Airway epithelial cell (primary cell): ENCODE measurements at places on chromosomes 1 and 21. TPM values are rescaled to one million over a fixed set of nuclear protein-coding genes. Genes with fewer than 3 reads are reported as not detected.

The CHRNB2 gene
- total RNA-seq = not detected in 2 replicates

The KCNJ9 gene
- not detected in 2 replicates for total RNA-seq

The SLC30A2 gene
- not detected in 2 replicates for total RNA-seq

The DPH5 gene
- 33.2 and 41.3 TPM in 2 replicates for total RNA-seq

The PROK1 gene
- total RNA-seq = not detected in 2 replicates

The FLG2 gene
- total RNA-seq = under 0.01 and 0.05 TPM in 2 replicates

The GPATCH4 gene
- total RNA-seq = 15.6 and 35.7 TPM in 2 replicates

The SPATA21 gene
- not detected in 2 replicates for total RNA-seq

The SHE gene
- not detected in 2 replicates for total RNA-seq

The CATSPERE gene
- 0.07 TPM in 1 of 2 replicates, not detected in the other for total RNA-seq

The C1orf185 gene
- total RNA-seq = not detected in 2 replicates

The KLHL21 gene
- total RNA-seq = 48.1 and 54.9 TPM in 2 replicates

The VWA5B1 gene
- not detected in 2 replicates for total RNA-seq

The SELP gene
- not detected in 2 replicates for total RNA-seq

The PLCH2 gene
- 79.0 and 100 TPM in 2 replicates for total RNA-seq

The OLIG2 gene
- total RNA-seq = not detected in 2 replicates

The MYOM3 gene
- under 0.01 and 0.46 TPM in 2 replicates for total RNA-seq

The DCST1 gene
- total RNA-seq = not detected in 2 replicates

The VCAM1 gene
- 0.07 TPM in 1 of 2 replicates, not detected in the other for total RNA-seq

The WDR64 gene
- total RNA-seq = not detected in 2 replicates
